Astrocyte (in vitro differentiated cells and primary cell): ENCODE measurements at places on chromosomes 3 and 15. TPM values are rescaled to one million over a fixed set of nuclear protein-coding genes. Genes with fewer than 3 reads are reported as not detected.

The NTRK3 gene
- total RNA-seq = 12.9 and 14.5 TPM in 2 replicates

The ATP13A5 gene
- not detected in 2 replicates for total RNA-seq

The HCN4 gene
- total RNA-seq = 2.2 and 3.0 TPM in 2 replicates

The PLS1 gene
- 6.0 and 7.8 TPM in 2 replicates for total RNA-seq

The XXYLT1 gene
- 26.2 and 28.5 TPM in 2 replicates for total RNA-seq

The RYR3 gene
- 0.91 and 1.5 TPM in 2 replicates for total RNA-seq

The ZBED2 gene
- total RNA-seq = 0.36 and 1.0 TPM in 2 replicates

GRCh38 chr3:182605882-182606611, 187.3 kb upstream of the ATP11B start:
- no peak for DNase-seq

GRCh38 chr3:143973259-143974021, 1.8 kb downstream of the DIPK2A start:
- peak; percentile 71 for DNase-seq

DNA sequence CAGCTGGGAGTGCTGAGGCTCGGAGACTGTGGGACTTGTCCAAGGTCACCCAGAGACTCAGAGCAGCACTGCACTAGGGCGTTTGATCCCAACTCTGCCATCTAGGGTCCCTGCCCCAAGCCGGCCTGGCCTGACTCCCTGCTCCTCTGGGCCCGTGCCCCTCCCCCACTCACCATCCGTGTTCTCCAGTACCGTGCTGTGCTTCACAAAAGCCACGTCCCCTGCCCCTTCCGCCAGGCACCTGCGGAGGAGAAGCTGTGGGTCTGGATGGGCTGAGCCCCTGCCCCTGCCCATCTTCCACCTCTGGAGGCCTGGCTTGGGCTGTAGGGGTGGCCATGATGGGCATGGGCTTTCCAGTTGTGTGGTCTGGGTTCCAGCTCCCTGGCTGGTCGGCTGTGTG, 8.4 kb downstream of the MELTF start:
- no peak for DNase-seq

DNA sequence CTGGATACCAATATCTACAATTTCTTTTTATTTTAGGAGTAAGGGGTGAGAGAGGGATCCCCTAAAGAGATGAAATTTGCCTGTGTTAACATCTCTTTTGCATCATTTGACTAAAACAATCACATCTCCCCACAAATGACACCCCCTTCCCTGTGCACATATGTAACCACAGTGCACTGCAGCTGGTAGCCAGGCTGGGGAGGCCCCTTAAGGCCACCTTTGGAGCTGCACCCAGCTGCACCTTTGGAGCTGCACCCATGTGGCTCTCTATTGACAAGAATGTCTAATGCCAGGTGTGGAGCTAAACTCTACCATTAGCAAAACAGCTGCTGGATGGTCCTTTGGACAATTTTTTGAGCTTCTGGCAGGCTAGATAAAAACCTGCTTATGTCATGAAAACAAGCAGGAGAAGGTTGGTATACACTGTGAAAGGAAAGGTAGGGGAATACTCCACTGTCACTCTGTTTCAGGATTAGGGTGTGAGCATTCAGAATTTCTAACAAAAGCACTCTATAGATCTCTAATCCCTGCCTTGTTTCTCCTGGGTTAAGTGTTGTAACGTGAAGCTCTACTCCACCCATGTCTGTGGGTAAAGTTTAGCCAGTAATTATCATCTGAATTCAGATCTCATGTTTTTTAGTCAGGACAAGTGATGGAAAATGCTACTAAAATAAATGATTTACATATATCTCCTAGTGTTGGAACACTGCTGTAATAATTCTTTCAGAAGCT, 52.1 kb downstream of the TFG start:
- DNase-seq = no peak

- peak; percentile 54 for DNase-seq
Measured at GRCh38 chr15:42056934-42057798, 36.3 kb upstream of the PLA2G4E start.

DNA sequence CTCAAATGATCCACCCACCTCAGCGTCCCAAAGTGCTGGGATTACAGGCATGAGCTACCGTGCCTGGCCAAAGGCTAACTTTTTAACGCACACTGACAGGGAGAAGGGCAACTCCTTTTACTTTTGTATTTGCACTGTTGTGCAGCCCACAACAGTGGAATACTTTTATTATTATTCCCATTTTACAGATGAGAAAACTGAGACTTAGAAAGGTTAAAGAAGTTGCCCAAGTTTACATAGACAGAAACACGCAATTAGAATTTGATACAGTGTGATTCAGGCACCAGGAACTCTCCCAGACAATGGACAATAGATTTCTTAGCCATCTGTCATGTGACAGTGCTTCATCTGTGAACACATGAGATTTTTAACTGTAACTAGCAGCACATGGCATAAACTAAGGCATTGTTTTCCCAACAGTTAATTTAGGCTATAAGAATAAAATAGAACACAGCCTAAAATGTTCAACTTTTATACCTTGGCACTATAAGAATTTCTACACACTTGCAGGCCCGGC, 18.8 kb downstream of the STAG1 start:
- DNase-seq = peak; percentile 39

- no peak for DNase-seq
Measured at GRCh38 chr15:71195242-71195641, 80.0 kb downstream of the THSD4 start.

GRCh38 chr15:74793135-74794028, 11.5 kb downstream of the CSK start:
- no peak for DNase-seq

- no peak for DNase-seq
Measured at GRCh38 chr3:15299036-15299435, 33.4 kb downstream of the SH3BP5 start.

- DNase-seq = no peak
Measured at GRCh38 chr3:16467393-16467792, 46.1 kb downstream of the RFTN1 start.

- no peak for DNase-seq
Measured at GRCh38 chr3:17116007-17116600, 231.3 kb downstream of the PLCL2 start.

DNA sequence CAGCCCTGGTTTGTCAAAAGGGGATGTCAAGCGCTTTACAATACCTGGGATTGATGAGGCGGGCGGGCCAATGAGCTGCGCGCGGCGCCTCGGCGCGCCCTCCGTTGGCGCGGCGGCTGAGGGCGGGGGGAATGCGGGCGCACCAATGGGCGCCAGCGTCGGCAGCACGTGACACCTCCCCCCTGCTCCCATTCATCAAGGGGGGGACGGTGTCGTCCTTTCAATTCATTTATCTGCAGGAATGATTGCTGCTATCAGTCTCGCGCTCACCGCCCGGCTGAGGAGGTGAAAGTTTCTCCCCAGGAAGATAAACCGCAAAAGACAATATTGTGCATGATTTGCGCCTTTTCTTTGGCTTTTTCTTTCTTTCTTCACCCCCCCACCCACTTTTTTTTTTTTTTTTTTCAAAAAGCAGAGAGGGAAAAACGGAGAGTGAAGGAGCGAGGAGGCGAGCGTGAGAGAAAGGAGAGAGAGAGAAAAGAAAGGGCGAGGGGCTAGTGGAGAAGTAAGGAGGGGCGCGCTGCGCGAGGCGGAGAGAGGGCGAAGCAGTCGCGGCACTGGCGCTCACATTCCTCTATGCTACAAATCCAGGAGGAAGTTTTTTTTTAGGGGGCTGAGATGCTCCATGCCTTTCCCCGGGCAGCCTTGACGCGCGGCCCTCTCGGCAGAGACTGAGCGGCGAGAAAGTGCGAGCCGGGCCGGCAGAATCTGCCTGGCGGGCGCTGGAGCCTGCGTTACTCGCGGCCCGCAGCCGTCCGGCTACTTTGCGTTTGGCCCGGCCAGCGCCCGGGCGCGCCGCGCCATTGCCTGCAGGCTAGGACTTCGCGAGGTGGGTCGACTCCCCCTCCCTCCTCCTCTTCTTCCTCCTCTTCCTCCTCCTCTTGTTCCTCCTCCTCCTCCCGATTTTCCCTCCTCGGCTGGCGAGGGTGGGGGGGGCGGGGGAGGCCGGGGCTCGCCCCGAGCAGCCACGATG, at the start of gene ZIC1:
ZIC1 (plus strand) TSS at position 223 of the 973 bp plus-strand sequence; CDS start at position 971, 748 bp downstream.
- peak; percentile 59 for DNase-seq
